ENCODE measurements at places on chromosomes 6 and 20.
A peak's percentile ranks its signal among the peaks of the same experiment; 100 is the strongest.

DNA sequence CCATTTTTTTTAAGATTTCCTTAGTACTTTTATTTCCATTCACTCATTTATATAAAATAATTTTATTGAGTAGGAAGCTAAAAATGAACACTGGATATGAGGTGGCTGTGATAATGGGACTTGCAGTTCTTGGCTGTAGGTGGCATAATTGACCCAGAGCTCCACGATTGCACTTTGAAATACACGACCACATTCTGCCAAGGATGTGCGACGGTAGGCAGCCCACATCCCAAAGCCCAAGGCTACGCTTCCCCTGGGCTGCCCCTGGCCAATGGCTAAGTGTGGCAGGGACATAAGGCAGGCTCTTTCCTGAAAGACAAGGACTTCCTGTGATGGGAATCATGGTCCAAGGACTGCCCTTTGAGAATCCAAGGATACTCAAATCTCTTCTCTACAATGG is 43.7 kb upstream of the ADTRP start:
- no peak for DNase-seq

- no peak for DNase-seq
These were observed 2.0 kb upstream of the STMN3 start for GRCh38 chr20:63655249-63655648.

GRCh38 chr6:39393075-39393474 is 70.6 kb upstream of the KCNK16 start:
- DNase-seq = no peak

GRCh38 chr20:2349801-2350200 is 30.9 kb upstream of the TGM6 start:
- no peak for DNase-seq

GRCh38 chr20:39263076-39263475 is 300.9 kb downstream of the DHX35 start:
- DNase-seq = no peak

GRCh38 chr6:166119116-166119911 is 48.3 kb downstream of the TBXT start:
- DNase-seq = no peak

GRCh38 chr6:89562093-89562973 is 76.2 kb downstream of the LYRM2 start:
- DNase-seq = no peak

- peak; percentile 27 for DNase-seq
These were observed 883 bp upstream of the DBNDD2 start for GRCh38 chr20:45407067-45407745.

GRCh38 chr6:38273325-38273724 is 366.4 kb downstream of the BTBD9 start:
- no peak for DNase-seq

DNA sequence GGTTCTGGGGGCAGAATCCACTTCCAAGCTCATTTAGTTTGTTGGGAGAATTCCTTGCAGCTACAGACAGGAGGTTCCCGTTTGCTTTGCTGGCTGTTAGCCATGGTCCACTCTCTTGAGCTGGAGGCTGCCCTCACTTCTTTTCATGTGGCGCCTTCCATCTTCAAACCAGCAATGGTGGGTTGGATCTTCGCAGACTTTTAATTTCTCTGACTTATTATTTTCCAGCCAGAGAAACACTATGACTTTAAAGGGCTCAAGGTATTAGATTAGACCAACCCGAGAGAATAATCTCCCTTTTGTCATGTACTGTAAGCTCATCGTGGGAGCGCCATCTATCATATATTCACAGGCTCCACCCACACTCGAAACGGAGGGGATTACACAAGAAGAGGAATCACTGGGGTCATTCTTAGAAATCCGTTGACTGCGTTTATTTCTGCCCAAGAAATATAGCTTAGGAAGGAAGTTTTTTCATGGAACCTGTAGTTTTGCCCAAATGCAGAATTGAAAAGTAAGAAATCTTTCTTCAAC is 38.9 kb downstream of the SAMD5 start:
- no peak for DNase-seq

- DNase-seq = no peak
These were observed 133.3 kb upstream of the ARMC2 start for GRCh38 chr6:108714766-108715414.

DNA sequence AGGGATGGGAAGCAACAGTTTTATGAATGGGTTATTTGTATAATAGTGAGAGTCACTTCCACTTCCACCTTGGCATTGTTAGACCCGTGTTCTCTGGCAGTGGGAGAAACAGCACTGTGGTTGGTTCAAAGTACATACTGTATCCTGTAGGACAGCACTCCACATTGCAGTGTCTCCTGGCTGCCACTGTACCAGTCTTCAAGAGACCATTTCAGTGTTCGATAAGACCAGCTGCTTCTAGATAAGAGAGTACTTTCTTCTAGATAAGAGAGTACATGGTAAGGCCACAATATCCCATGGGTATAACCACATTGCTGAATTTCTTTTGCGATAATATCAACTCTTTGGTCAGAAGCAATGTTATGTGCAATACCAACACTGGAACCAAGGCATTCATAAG is 28.8 kb downstream of the FITM2 start:
- no peak for DNase-seq

DNA sequence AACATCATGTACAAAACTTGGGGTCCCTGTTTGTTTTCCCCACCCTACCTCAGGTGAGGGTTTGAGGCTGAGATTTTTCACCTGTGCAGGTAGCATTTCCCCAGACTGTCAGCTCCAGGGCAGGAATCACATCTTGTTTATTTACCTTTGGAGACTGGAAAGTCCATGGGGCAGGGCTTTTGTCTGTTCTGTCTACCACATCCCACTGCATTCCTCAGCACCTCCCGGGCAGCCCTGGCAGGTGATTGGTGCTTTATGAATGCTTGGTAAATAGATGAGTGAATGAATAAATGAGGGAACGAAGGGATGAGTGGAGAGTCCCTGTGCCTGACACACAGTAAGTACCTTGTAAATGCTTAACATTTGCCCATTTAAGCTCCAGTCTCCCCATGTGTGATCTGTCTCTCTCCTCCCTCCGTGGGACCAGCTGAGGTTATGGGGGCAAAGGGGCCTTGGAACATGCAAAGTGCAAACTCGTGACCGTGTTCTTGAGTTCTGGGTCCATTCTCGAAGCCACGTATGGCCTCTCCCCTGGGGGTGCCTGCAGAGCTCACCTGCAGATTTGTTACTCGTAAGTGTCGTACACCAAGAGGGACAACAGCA is 69.7 kb upstream of the PMEPA1 start:
- DNase-seq = no peak

DNA sequence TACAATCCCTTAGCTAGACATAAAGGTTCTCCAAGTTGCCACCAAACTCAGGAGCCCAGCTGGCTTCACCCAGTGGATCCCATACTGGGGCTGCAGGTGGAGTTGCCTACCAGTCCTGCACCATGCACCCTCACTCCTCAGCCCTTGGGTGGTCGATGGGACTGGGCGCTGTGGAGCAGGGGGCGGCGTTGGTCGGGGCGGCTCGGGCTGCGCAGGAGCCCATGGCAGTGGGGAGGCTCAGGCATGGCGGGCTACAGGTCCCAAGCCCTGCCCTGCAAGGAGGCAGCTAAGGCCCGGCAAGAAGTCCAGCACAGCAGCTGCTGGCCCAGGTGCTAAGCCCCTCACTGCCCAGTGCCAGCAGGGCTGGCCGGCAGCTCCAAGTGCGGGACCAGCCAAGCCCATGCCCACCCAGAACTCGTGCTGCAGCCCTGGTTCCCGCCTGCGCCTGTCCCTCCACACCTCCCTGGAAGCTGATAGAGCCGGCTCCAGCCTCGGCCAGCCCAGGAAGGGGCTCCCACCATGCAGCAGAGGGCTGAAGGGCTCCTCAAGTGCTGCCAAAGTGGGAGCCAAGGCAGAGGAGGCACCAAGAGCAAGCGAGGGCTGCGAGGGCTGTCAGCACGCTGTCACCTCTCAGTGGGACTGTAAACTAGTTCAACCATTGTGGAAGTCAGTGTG is 912.1 kb downstream of the PHF3 start:
- DNase-seq = no peak

DNA sequence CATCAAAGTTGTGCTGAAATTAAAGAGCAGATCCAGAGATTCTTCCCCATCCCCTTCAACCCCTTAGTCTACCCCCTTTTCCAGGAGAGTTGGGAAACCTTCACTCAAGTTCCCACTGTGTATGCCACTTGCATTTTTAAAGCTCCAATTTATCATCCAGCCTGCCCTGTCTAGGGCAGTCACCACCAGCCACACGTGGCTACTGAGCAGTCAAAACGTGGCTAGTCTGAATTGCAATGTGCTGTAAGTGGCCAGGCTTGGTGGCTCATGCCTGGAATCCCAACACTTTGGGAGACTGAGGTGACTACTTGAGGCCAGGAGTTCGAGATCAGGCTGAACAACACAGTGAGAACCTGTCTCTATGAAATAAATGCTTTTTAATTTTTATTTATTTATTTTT is 34.9 kb downstream of the ERGIC3 start:
- no peak for DNase-seq

DNA sequence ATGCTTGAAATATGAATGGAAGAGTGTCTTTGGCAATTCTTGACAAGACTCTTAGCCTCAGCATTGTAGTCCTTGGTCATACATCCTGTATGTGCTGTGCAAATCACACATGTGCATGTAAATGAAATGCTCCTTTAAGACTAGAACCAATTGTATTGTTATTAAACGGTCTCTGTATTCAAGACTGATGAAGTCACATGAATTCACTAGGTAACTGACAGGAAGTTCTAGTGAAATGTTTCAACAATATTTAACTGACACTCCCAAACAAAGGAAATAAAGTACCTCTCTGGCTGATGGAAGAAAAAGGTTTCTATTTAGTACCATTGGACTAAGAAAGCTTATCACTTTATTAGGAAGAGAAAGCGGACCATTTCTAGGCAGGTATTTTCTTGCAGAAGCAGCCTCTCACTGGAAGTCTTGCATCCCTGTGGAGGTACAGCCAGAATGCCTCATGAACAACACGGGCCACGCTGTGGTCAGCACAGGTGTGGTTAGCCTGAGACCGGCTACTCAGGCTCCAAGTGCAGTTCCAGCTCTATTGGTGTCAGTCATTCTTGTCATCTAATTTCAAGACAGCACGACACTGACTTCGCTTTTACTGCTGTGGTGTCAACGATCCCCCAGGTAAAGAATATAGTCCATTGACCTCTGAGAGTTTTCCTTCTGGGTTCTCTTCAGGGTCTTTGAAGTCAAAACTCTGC is 17.3 kb downstream of the PPP1R3G start:
- no peak for DNase-seq

DNA sequence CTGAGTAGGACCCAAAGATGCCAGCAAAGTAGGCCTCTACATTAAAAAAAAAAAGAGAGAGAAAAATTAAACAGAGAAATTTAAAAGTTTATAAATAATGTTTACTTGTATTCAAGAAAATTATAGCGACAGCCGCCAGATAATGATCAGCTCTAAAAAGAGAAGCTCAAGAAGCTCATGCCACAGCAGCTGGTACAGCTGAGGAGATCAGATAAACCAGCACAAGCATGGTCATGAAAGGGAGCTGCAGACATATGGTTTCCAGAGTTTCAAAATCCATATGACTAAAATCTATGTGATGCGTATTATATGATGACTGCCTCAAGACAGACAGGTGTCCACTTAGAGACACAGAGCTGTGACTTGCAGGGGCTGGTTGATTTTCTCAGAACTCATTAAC is 13.6 kb upstream of the HLA-C start:
- no peak for DNase-seq

DNA sequence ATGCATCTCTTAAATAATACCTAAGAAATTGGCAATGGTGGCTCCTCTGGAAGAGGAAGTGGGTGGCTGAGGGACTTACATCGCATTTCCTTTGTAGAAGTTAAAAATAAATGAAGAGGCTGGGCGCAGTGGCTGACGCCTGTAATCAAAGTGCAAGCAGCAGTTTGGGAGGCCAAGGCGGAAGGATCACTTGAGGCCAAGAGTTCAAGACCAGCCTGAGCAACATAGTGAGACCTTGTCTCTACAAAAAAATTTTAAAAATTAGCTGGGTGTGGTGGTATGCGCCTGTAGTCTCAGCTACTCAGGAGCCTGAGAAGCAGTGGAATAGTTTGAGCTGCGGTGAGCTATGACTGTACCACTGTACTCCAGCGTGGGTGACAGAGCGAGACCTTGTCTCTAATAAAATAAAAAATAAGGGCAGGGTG is 12.2 kb upstream of the NCOA3 start:
- DNase-seq = no peak
